ENCODE measurements at places on chromosomes 6 and 20.

- no peak for DNase-seq
Observed at GRCh38 chr6:56393615-56394612, 146.5 kb upstream of the COL21A1 start.

DNA sequence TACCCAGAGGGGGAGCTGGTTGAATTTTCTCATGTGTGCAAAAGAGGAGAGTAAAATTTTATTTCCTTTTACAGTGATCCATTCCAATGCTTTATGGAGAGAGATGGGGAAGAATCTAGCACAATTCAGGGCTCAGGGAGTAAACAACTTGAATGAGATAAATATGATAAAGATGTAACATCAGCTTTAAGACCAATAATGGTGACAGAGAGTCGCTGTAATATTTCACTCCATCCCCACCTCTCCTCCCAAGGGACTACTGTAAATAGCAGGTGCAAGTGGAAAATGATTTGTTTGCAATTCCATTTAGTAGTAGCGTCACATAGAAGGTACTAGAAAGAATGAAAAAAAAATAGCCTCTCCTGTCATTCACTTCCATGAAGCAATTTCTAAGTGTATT is 4.8 kb downstream of the CRISP3 start:
- DNase-seq = no peak

DNA sequence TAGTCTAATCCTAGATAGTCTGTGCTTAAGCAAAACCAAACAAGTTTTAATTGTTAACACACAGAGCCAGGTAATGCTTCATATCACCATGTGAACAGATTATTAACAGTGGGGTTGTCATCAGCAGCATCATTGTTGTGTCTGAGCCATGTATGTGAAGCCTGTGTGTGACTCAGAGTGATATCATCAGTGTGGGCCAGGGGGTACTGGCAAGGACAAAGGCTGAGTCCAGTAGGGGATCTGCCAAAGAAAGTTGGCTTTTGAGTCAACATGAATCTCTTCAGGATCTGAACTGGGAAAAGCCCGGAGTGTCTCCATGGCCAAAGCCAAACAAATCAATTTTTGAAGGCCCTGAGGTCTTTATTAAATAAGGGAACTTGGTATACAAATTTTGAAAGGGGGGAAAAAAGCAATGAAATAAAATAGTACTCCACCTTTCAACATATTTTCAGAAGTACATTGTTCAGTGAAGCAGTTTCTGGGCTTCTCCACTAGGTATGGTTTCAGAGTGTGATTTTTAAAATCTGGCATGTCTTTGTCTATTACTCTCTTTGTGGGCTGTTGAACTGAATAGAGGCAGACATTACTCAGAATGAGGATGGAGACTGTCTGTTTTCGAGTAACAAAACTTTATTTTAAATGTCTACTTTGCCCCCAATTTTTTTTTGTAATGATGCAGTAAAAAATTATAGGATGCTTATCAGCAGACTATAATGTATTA is 444.2 kb upstream of the JAG1 start:
- DNase-seq = no peak

DNA sequence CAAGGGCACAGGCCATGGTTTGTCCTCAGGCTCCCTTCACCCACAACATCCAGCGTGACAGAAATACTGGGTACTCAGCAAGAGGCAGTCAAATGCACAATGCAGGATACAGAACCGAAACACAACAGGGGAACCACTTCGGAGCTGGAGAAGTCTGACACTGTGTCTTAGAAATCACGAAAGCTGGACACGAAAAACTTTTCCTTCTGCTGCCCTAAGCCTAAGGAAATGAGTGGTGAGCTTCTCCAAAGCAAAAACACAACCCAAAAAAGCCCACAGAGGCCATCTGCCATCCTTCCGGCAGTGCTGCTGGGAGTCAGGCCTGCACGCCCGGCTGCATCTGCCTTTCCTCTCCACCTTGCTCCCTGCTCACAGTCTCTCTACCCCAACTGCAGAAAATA is 106.3 kb downstream of the SLC23A2 start:
- no peak for DNase-seq

GRCh38 chr6:113564371-113565171 is 292.6 kb upstream of the MARCKS start:
- no peak for DNase-seq

- DNase-seq = no peak
Observed at GRCh38 chr6:127382413-127382812, 39.0 kb upstream of the ECHDC1 start.

DNA sequence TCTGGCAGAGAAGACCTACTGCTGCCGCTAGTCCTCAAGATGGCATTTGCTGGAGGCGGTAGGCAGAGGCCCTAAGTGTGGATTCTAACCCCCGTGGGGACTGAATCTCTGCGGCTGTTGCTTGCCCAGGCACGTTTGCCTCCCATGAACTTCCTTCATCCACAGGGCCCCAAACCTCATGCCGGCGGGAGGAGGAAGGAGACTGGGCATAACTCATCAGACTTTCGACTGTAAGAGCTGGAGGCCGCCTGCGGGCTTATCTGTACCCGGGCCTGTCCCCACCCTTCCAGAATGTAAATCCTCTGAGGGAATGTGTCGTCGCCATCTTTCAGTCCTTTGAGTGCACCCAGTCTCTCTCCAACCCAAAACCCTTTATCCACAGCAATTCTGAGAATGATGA is 990 bp downstream of the ZFP57 start:
- no peak for DNase-seq

GRCh38 chr6:206264-206663 is 86.0 kb upstream of the DUSP22 start:
- no peak for DNase-seq

DNA sequence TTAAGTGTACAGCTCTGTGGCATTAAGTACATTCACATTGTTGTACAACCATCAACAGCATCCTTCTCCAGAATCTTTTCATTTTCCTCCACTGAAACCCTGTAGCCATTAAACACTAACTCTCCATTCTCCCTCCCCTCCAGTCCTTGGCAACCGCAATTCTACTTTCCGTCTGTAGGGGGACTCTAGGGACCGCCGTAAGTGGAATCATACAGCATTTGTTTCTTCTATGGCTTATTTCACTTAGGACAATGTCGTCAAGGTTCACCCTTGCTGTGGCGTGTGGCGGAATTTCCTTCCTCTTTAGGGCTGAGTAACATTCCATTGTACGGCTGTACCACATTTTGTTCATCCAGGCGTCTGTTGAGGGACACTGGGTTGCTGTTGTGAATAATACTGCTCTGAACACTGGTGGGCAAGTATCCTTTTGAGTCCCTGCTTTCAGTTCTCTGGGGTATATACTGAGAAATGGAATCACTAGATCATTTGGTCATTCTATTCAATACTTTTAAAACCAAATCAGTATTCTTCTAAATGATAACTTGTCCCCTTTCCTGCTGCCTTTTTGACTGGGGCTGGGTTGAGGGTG is 50.7 kb downstream of the PPP1R3G start:
- DNase-seq = peak; percentile 36

GRCh38 chr6:56915832-56916231 is 39.1 kb upstream of the BEND6 start:
- no peak for DNase-seq

GRCh38 chr6:7697432-7697819 is 28.5 kb upstream of the BMP6 start:
- no peak for DNase-seq

GRCh38 chr6:81948861-81949260 is 196.4 kb upstream of the TENT5A start:
- DNase-seq = no peak

DNA sequence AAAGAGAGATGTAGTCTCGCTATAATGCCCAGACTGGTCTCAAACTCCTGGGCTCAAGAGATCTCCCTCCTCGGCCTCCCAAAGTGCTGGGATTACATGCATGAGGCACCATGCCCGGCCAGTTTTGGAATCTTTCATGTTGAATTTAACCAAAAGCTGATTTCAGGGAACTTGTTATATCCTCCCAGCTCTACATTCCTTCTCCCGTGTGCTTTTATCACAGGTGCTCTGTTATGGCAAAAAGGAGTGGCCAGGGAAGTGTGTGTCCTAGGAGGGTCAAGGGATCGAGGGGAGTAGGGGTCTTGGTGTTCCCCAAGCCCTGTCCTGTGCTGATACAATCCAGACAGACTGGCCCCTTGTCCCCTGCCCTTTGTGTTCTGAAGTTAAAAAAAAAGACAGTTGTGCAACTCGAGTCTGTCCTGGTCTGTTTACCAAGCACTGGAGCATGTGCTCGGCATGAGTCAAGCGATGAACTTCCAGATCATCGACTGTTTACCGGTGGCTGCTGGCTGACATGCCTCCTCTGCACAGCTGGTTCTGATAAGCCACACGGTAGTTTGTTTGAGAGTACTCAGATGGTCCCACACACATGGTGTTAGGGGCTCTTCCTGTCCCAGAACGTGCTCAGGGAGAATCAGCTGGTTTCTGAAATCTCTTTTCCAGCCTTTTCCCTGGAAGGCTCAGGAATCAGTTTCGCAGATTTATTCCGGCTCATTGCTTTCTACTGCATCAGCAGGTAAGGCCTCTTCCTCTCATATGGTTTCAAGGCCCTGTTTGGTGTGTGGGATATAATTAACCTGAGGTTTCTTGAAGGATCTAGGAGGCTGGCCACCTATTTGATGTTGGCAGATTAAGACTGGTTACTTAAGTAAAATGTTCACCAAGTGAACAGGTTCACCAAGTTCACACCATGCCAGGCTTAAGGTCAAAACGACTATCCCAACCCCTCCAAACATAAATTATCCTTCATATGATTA is 52.6 kb upstream of the NAA20 start:
- DNase-seq = no peak

DNA sequence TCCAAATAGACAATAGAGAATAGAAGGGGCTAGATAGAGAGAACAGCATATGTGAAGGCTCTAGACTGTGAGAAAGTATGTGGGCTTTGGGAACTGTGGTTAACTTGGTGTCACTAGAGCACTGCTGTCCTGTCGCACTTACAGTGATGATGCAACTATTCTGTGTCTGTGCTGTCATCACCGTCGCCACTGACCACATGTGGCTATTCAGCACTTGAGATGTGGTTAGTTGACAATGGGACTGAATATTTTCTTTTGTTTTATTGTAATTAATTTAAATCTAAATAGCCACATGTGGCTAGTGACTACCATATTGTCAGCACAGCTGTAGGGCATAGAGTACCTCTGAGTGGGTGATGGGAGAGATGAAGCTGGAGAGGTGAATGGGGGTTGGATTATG is 39.0 kb upstream of the IFNGR1 start:
- no peak for DNase-seq

Data from CD4-positive, alpha-beta T cell treated with Interleukin-15 for 4 hours (primary cell).